RWPE2 (cell line): ENCODE measurements at places on chromosomes 2 and 18.

DNA sequence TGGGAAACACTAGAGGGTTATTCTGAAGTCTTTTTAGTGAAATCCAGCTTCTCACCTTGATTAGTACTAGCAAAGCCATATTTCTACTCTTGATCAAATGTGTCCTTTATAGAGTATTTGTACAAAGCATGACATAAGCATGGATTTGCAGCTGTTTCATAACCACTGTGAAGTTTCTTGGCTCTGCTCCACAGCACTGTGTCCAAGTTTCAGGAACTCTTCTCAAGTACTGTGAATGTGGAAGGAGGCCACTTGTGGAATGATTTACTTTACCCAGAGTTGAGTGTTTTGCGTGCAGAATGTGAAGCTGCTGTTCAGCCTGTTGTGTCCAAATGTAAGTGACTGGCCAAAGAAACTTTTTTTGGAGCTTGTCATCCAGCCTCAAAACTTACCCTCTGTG lies 16.2 kb upstream of the MAPRE2 start:
- DNase-seq = no peak

DNA sequence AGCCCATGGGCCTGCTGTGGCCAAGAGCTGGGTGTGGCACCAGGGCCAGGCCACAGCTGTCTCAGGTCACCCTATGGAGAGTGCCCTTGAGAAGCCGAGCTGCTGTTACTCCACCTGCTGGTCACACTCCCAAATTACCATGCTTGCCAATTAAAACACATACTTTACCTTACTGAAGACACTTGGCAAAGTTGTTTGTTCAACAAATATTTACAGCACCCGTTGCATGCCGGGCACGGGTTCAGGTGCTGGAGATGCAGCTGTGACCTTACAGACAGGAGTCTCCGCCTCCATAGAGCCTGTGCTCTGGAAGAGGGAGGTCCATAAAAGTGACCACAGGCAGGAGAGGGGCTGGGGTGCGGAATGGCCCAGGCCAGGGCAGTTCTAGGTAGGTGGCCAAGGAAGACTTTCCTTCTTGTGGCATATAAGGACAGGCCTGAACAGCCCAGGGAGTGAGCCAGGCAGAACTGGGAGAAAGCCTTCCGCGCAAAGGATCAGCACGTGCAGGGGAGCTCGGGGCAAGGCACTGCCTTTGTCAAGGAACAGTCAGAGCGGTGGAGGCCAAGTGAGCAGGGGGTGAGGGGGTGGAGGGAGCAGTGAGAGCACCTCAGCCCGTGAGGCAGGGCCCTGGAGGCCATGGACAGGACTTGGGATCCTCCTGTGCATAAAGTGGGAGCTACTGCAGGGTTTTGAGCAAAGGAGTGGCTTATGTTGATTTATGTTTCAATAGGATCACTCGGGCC lies 23.6 kb upstream of the RBM44 start:
- no peak for DNase-seq

- DNase-seq = no peak
Measured at GRCh38 chr2:85852152-85852840, 36.5 kb downstream of the ST3GAL5 start.

GRCh38 chr2:191145769-191146471 lies 4.9 kb downstream of the STAT4 start:
- no peak for DNase-seq

GRCh38 chr2:9656270-9656766 lies 25.5 kb upstream of the YWHAQ start:
- DNase-seq = peak; percentile 82
